ENCODE measurements at places on chromosomes 1 and 21. TPM values are rescaled to one million over a fixed set of nuclear protein-coding genes. Genes with fewer than 3 reads are reported as not detected.
A peak's percentile ranks its signal among the peaks of the same experiment; 100 is the strongest.

The FUBP1 gene
- total RNA-seq: 166 TPM

GRCh38 chr1:168477792-168478191 is 66.0 kb downstream of the XCL2 start:
- no peak for DNase-seq

The SLC9A1 gene
- total RNA-seq: 60.5 TPM

GRCh38 chr21:44049606-44050005 is 37.5 kb downstream of the TRAPPC10 start:
- peak; percentile 57 for DNase-seq

DNA sequence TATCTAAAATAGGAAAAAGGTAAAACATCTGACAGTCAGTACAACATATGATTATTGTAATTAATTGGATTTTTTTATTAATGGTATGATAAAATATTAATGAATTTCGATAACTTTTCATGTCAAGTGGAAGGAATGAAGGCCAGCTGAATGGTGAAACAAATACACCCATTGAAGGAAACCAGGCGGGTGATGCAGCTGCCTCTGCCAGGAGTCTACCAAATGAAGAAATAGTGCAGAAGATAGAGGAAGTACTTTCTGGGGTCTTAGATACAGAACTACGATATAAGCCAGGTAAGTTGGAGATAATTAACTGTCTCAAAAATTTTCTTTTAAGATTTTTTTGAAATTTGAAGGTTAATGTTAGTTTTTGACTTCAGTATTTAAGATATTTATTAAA is 3.2 kb downstream of the SON start:
- no peak for DNase-seq

The IQGAP3 gene
- total RNA-seq: 48.6 TPM

DNA sequence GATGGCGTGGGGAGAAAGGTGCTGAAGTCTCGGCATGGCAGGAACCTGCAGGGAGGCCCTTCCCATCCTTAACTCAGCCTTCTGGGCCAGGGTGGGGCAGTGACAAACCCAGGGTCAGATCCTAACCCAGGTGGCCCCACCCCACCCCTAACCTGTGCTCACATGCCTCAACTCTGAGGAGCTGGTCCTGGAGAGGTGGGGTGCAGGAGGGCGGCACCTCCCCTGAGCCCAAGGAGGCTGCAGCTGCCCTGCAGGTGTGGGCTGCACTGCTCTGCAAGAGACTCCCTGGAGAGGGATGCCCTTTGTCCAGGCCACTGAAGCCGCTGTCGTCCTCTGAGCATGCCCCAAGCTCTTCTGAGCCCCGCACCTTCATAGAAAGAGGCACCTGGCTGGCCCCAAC is 15.2 kb upstream of the ADAMTSL4 start:
- no peak for DNase-seq

GRCh38 chr1:157161901-157162300 is 23.7 kb upstream of the ETV3 start:
- no peak for DNase-seq

- DNase-seq: no peak
These were observed 94.0 kb downstream of the SLC35F3 start for GRCh38 chr1:233998456-233998855.

The PRAMEF13 gene
- total RNA-seq: not detected

- DNase-seq: no peak
These were observed 246.7 kb upstream of the NFIA start for GRCh38 chr1:60835649-60836048.

The LCE1E gene
- total RNA-seq: not detected

The CFHR5 gene
- total RNA-seq: not detected

DNA sequence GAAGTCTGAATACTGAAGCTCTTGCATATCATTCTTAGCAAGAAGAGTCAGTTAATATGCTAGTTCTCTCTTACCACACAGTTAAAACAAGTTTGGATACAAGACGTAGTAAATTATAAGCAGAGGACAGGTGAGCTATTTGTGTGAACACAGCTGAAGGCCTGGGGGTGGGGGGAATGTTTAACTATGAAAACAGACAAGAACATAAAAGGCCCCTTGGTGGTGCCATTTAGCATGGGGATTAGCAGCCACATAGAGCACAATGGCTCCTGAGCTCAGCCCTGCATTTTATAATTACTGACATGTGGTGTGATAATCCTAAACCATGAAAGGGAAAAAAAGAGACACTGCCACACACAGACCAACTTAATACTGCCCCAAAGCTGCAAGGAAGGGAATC is 94.8 kb downstream of the TGFBR3 start:
- DNase-seq: no peak

GRCh38 chr1:106515375-106515774 is 541.1 kb upstream of the PRMT6 start:
- no peak for DNase-seq

DNA sequence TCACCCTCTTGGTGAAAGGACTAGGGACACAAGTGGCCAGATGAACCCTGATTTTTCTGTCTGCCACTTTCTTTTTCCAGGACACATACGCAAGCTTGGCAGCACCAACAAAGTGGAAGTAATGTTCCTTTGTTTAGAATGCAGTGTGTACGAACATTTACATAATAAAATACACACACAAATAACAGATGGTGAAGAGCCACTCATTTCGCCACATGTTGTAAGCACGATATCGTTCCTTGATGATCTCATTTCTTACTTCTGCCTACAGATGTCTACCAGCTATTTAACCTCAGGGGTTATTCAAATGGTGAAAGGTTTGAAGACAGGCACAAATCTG is 670.2 kb upstream of the CXADR start:
- DNase-seq: no peak

DNA sequence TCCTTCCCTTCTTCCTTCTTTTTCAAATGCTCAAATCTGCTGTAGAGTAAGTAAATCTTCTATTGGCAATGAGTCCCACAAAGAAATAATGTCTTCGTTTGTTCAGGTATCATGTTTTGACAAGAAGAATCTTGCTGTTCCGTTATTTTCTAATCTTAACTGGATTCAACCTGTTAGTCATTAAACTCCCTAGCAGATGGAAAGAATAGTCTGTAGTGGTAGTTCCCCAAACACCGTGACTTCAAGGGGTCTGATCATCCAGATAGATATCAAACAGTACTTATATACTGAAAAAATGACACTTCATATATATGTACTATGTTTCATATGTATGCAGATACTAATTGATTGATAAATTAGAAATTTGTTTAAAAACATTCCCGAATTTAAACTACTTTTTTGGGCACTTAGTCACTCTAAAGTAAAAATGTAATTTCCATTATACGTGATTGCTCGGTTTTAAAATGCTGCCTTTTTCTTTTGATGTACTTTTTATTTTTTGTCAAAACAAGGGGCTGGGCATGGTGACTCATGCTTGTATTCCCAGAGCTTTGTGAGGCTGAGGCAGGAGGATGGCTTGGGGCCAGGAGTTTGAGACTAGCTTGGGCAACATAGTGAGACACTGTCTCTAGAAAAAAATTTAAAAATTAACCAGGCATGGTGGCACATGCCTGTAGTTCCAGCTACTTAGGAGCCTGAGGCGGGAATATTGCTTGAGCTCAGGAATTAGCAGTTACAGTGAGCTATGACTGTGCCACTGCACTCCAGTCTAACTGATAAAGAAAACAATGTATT is 335.7 kb upstream of the SNX7 start:
- peak; percentile 91 for DNase-seq

DNA sequence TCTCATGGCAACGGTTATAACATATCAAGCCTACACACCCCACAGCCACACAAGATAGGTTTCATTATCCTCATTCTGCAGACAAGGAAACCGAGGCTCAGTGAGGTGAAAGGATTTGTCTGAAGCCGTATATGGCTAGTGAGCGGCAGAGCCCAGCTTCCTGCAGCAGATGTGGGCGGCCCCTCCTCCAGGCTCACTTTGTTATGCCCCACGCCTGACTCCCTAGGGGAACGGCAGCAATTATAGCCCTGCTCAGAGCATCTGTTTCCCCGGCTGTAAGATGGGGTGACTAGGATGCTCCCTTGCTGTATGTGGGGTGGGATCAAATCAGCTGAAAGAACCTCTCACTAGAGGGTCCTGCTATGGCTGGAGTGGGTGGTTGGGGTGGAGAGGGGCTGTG is 22.1 kb downstream of the GRHL3 start:
- no peak for DNase-seq

DNA sequence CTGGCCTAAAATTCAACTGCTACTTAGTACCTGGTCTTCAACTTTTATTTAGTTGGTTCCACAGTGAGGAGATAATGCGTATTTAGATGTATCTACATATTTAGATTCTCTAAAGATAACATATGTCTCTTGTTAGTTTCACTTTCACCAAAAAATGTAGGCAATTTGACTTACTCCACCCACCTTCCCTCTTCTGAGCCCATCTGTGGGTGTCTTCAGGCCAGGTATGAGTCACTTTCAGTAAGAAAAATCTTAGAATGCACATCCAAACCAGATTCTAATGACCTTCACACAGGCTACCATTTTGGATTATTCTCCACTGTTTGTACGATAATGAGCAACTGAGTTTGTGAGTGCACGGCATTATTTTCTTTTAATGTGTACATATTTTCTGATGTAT is 501.7 kb downstream of the NEGR1 start:
- DNase-seq: no peak

- DNase-seq: no peak
These were observed 4.2 kb downstream of the GLIS1 start for GRCh38 chr1:53734650-53735211.

- DNase-seq: no peak
These were observed 23.4 kb downstream of the RHBG start for GRCh38 chr1:156392452-156392853.

DNA sequence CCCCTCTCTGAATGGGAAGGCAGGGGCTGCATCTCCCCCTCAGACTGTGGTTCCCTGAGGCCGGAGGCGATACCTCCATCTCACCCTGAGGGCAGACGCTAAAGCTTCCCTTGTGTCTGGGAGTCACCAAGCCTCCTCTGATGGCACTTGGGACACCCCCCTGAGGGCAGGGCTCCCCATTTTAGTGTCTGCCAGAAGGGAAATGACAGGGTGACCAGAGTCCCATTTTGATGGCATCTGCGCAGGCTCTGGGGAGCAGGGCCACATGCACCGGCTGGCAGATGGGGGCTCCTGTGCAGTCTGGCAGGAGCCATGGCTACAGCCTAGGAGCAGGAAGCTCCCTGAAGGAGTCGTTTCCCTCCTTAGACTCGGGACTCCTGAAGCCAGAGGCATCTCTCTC is 1.7 kb downstream of the S100A2 start:
- no peak for DNase-seq

The ZBTB18 gene
- 21.1 TPM for total RNA-seq

DNA sequence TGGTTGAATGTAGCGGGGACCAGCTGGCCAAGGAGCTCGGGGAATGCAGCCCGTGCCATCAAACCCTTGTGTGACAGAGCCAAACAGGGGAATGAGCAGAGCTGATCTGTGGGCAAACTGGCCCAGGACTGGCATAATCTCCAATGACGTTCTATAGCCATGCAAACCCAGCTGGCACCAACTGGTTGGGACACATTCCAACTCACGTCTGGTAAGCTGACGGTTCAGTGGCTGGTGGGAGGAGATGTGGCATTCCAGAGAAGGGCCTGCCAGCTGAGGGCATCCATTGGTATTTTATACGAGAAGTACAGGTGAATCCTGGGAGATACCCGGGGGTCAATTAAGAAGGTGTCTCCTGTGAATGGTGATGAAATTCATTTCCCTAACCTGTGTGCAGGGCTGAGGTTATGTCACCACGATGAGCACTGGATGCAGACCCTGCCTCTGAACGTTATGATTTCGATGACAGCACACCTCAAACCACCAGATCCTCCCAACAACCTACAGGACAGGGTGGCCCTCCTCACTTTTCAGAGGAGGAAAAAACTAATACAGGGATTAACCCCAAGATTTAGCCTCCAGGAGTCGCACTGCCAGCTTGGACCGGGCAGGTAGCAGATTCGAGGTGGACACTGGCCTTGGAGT is 39.0 kb upstream of the RUNX3 start:
- no peak for DNase-seq

DNA sequence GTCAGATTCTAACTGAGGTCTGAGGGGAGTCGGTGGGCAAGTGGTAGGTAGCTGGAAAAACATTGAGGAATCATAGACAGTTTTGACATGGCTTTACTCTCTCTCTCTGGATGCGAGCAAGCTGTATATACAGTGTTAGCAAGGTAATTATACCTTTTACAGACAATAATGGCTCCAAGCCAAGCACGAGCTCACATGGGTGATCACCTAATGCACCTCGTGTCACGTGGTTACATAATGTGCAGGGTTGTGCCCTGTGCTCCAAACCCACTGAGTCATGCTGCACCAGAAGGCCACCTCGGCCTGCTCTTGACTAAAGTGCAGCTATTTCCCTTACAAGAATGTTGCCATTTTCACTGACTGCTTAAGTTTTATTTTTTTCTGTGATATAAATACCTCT is 7.6 kb upstream of the CLCA2 start:
- DNase-seq: no peak

- peak; percentile 34 for DNase-seq
These were observed at the start of gene LRRC7 for GRCh38 chr1:69567652-69568420. Gene LRRC7, plus strand, starts transcription at chr1:69567922. Its CDS starts 718 bp downstream, at chr1:69568640.

GRCh38 chr1:10059342-10059718 is 26.6 kb downstream of the UBE4B start:
- no peak for DNase-seq

GRCh38 chr1:192588546-192588945 is 13.0 kb downstream of the RGS1 start:
- DNase-seq: no peak

- DNase-seq: no peak
These were observed 31.4 kb upstream of the ARTN start for GRCh38 chr1:43902058-43902831.

The TPM3 gene
- 927 TPM for total RNA-seq

The ITLN2 gene
- total RNA-seq: not detected

DNA sequence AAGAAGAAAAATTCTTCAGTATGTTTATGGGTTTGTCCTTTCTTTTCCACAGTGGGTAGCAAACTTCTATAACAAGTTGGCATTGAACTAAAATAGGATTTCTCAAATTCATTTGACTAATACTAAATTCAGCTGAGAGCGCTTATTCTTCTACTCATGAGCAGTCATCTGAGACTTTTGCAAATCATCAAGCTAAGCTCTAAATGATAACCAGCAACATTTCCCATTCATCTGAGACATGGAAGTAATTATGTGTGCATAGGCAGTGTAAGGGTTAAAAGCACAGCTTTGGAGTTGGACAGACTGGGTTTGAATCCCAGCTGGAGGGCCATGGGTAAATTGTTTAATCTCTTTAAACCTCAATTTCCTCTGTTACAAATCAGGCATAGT is 18.3 kb upstream of the CNR2 start:
- no peak for DNase-seq
